ENCODE measurements at places on chromosomes 6 and 20.

DNA sequence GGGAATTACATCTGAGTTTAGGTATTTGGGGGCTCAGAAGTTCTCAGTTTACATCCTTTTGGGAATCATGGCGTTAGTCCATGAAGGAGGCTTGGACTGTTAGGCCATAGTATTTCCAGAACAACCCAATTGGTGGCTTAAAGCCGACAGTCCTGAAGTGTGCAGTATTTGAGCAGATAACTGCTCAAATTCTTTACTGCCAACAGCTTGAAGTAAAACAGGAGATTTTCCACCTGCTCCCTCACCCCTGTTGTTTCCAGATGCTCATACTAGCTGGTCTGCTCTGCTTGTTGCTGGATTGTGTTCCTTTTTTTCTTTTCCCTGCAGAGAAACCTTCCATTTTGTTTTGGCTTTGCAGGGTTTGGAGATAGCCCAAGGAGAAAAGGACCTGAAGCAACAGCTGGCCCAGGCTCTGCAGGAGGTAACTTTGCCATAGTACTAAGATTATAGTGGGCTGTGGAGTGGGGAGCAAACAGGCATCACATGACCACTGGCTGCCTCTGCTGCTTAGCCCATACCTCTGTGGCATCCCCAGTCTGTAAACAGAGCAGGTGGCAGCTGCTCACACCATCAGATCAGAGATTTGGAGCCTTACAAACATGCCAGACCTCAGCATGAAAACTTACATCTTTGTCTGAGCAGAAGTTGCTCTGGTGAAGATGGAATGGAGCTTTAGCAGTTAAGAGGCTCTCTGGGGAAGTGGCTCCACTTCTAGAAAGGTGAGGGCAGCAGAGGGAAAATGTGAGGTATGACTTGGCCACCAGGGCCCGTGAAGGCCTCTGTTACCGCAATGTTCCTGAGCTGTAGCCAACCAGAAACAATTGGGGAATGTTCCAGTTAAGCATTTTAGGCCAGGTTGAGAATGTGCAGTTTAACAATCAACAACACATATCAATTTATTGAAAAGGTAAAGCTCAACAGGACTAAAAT is 17.6 kb downstream of the RNF8 start:
- H3K27ac ChIP-seq, result no peak overlapping the region
- no peaks in the 10 kb centered on the region for H3K27me3 ChIP-seq
- no peaks in the 10 kb centered on the region for H3K4me1 ChIP-seq
- no peak overlapping the region for H3K4me3 ChIP-seq
- H3K36me3 ChIP-seq, result peaks cover 17% of the 10 kb centered on the region

DNA sequence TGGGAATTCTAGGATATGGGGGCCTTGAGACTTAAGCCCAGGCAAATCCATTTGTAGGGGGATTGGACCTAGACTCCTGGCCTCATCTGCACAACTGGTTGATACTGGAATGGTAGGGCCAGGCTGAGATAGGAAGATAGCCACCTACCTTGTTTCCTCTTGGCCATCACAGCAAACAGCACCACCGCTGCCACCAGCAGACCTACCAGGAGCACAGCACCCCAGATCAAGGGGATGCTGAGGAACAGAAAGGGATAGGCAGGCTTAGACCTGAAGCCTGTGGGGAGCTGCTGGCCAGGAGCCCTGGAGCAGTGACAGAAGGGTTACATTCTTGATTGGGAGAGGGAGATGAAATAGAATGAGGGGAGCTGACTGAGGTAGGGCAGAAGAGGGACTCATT is 3.5 kb downstream of the TREML1 start:
- DNase-seq, result no peak
- no peak overlapping the region for H3K27ac ChIP-seq
- H3K36me3 ChIP-seq, result no peaks in the 10 kb centered on the region
- H3K4me1 ChIP-seq, result no peaks in the 10 kb centered on the region
- no peaks in the 10 kb centered on the region for H3K27me3 ChIP-seq
- no peak overlapping the region for H3K4me3 ChIP-seq

- H3K36me3 ChIP-seq, result no peaks in the 10 kb centered on the region
- no peak for DNase-seq
- no peaks in the 10 kb centered on the region for H3K4me1 ChIP-seq
- H3K4me3 ChIP-seq, result no peak overlapping the region
These were observed 142.0 kb downstream of the CEP57L1 start for GRCh38 chr6:109237077-109237985.

DNA sequence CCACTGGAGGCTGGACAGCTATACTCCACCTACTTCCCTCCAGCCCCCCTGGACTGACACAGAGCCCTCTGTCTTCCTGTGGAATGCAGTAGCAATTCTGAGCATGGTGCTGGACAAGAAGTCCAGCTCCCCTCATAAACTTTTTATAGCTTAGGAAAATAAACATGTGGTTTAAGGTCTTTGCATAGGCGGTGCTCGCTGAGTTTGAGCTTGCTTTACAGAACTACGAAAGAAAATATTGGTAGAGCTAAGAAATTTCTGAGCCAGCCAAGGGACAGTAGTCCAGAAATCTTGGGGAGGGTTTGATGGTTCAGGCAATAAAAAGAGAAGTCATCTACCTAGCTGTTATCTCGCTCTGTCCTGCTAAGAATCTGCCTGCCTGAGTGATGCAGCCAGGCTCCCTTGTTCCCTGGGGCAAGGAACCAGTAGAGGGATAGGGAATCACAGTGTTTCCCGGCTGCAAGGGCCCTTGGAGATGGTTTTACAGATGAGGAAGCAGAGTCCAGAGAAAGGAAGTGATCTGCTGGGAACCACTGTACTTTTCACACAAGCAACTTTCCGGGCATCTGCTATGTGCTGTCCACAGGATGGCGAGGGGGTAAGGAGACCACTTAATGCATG is 343.4 kb downstream of the CDC5L start:
- no peak for DNase-seq
- H3K27ac ChIP-seq, result no peak overlapping the region
- no peaks in the 10 kb centered on the region for H3K4me1 ChIP-seq
- H3K27me3 ChIP-seq, result no peaks in the 10 kb centered on the region
- H3K4me3 ChIP-seq, result no peak overlapping the region

- no peak for DNase-seq
- no peak overlapping the region for H3K27ac ChIP-seq
- peaks cover 2% of the 10 kb centered on the region for H3K27me3 ChIP-seq
- H3K4me1 ChIP-seq, result no peaks in the 10 kb centered on the region
- H3K4me3 ChIP-seq, result peak overlapping the region; percentile 90
These were observed 704 bp downstream of the TOP1 start for GRCh38 chr20:41029150-41029901.

GRCh38 chr6:140183881-140184280 is 809.4 kb upstream of the CITED2 start:
- no peak overlapping the region for H3K4me3 ChIP-seq
- no peak for DNase-seq
- H3K27me3 ChIP-seq, result no peaks in the 10 kb centered on the region

- no peaks in the 10 kb centered on the region for H3K27me3 ChIP-seq
- no peaks in the 10 kb centered on the region for H3K36me3 ChIP-seq
- 0 out of 2 replicates have a peak, but pooled peaks cover 1% of the 10 kb centered on the region for H3K4me1 ChIP-seq
These were observed 247.7 kb upstream of the PMEPA1 start for GRCh38 chr20:57957411-57958049.

GRCh38 chr20:16469395-16469905 is 103.8 kb downstream of the KIF16B start:
- no peak for DNase-seq
- no peaks in the 10 kb centered on the region for H3K27me3 ChIP-seq
- H3K4me1 ChIP-seq, result no peaks in the 10 kb centered on the region

DNA sequence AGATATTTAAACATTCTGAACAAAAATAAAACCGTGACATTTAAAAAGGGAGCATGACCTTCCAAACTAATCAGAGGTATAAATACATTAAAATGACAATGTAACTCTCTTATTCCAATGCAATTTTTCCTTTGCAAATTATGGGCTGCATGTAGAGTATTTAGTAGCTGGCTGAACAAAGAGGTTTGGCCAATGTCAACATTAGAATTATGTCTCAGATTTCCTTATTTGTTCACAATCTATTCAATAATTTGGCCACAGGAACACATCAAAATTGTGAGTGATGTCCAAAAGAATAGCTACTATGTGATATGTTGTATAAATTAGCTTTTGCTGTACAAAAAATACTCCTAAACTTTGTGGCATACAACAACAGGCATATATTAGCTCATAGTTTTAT is 580.0 kb upstream of the MARCKS start:
- no peak overlapping the region for H3K27ac ChIP-seq
- no peaks in the 10 kb centered on the region for H3K27me3 ChIP-seq
- H3K4me3 ChIP-seq, result no peak overlapping the region
- 0 out of 2 replicates have a peak, but pooled peaks cover 3% of the 10 kb centered on the region for H3K4me1 ChIP-seq
- H3K36me3 ChIP-seq, result no peaks in the 10 kb centered on the region

GRCh38 chr20:51955756-51956155 is 153.4 kb upstream of the SALL4 start:
- no peaks in the 10 kb centered on the region for H3K27me3 ChIP-seq
- H3K27ac ChIP-seq, result no peak overlapping the region
- DNase-seq, result no peak

DNA sequence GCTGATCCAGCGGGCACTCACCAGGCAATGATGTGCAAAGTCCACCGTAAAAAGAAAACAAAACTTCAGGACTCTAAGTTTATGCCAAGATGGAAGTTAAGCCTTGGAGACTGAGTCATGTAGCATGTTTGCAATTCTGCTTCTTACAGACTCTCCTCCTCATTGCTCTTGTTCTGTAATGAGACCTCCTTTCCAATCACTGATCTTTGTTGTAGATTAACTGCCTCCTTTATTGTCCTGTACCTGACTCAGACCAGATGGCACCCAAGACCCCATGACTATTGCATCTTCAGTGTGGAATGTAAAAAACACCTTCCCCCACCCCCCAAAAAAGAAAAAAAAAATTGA is 11.2 kb downstream of the NEU1 start:
- H3K27ac ChIP-seq, result no peak overlapping the region
- no peaks in the 10 kb centered on the region for H3K4me1 ChIP-seq
- no peaks in the 10 kb centered on the region for H3K27me3 ChIP-seq
- no peak for DNase-seq
- H3K4me3 ChIP-seq, result no peak overlapping the region

GRCh38 chr6:110233770-110234374 is 53.6 kb downstream of the CDC40 start:
- H3K27ac ChIP-seq, result no peak overlapping the region
- H3K36me3 ChIP-seq, result no peaks in the 10 kb centered on the region
- no peak overlapping the region for H3K4me3 ChIP-seq

GRCh38 chr6:147057188-147057587 is 147.0 kb upstream of the STXBP5 start:
- H3K27me3 ChIP-seq, result no peaks in the 10 kb centered on the region
- no peak overlapping the region for H3K4me3 ChIP-seq
- no peak for DNase-seq
- H3K4me1 ChIP-seq, result peaks cover 7% of the 10 kb centered on the region
- H3K36me3 ChIP-seq, result no peaks in the 10 kb centered on the region

DNA sequence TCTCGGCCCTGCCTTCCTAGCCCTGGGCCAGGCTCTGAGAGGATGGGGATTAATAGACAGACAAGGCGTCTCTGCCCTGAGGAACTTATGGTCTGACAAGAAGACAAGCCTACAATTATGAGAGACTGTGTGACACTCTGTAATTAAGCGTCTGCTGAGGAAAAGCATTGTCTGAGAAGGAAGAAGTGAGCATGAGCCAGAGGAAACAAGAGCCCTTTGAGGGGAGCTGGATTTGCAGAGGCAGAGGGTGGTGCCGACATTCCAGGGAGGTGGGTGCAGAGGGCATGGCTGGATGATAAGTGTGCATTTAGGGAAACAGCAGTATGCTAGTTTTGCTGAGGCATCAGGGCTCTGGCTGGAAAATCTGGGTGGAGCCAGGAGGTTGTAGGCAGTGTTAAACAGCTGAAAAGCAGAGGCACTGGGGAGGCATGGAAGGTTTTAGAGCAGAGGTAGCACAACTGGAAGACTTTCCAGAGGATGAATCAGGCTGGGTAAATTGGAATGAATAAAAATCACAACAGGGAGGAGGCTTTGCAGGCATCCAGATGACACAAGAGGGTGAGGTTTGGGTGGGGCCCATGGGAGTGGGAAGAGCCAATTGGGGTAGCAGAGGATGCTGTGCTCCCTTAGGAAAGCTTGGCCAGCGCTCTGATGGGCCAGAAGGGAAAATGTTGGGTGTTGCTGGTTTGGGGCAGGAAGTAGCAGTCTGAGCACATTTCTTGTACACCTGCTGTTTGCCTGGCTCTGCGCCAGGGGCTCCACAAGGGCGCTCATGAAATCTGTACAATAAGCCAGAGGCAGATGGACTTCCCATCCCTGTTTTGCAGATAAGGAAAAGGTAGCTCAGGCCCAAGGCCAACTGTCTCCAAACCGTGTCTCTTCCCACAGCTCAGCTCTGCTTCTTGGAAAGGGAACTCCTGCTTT is 74.0 kb upstream of the MYL9 start:
- peaks cover 5% of the 10 kb centered on the region for H3K4me1 ChIP-seq
- no peak overlapping the region for H3K4me3 ChIP-seq
- DNase-seq, result no peak
- H3K36me3 ChIP-seq, result no peaks in the 10 kb centered on the region
- no peaks in the 10 kb centered on the region for H3K27me3 ChIP-seq

DNA sequence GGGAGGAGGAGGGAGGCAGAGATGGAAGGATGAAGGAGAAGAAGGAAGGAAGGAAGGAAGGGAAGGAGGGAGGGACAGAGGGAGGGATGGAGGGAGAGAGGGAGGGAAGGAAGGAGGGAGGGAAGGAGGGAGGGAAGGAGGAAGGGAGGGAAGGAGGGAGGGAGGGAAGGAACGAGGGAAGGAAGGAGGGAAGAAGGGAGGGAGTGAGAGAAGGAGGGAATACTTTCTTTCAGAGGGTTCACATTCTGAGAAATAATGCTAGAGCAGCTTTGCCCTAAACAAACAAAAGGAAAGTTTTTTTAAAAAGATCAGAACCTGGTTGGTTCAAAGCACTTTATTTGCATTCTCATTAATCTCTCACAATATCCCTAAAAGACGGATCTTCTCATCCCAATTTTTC is 96.1 kb upstream of the NXT1 start:
- DNase-seq, result no peak
- no peaks in the 10 kb centered on the region for H3K4me1 ChIP-seq
- no peak overlapping the region for H3K27ac ChIP-seq
- no peaks in the 10 kb centered on the region for H3K27me3 ChIP-seq

GRCh38 chr6:79614326-79615305 is 16.5 kb upstream of the SH3BGRL2 start:
- no peak for DNase-seq
- no peak overlapping the region for H3K4me3 ChIP-seq
